ENCODE measurements at places on chromosomes 3 and 15.

GRCh38 chr3:129061023-129061887, 676 bp downstream of the GP9 start:
- no peak for DNase-seq

- DNase-seq = no peak
These were observed 152.5 kb upstream of the ATP10A start for GRCh38 chr15:26015516-26016075.

- no peak for DNase-seq
These were observed 14.5 kb downstream of the GP5 start for GRCh38 chr3:194384569-194385001.

GRCh38 chr15:98635848-98636247, 12.5 kb upstream of the IGF1R start:
- DNase-seq = no peak

GRCh38 chr3:173009410-173009809, 131.6 kb downstream of the SPATA16 start:
- no peak for DNase-seq

DNA sequence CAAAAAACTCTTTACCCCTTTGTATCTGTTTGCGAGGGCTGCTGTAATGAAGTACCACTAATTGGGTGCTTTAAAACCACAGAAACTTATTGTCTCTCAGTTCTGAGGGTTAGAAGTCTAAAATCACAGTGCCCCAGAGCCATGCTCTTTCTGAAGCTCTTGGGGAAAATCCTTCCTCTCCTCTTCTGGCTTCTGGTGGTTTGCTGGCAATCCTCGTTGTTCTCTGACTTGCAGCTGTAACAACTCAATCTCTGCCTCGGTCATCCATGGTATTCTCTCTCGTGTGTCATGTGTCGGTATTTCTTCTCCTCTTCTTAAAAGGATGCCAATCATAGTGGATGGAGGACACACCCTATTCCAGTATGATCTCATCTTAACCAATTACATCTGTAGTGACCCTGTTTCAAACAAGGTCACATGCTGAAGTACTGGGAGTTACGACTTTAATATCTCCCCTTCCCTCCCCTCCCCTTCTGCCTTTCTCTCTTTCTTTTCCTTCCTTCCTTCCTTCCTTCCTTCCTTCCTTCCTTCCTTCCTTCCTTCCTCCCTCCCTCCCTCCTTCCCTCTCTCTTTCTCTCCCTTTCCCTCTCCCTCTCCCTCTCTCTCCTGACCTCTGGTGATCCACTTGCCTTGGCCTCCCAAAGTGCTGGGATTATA, 6.5 kb upstream of the ARL8B start:
- DNase-seq = no peak

DNA sequence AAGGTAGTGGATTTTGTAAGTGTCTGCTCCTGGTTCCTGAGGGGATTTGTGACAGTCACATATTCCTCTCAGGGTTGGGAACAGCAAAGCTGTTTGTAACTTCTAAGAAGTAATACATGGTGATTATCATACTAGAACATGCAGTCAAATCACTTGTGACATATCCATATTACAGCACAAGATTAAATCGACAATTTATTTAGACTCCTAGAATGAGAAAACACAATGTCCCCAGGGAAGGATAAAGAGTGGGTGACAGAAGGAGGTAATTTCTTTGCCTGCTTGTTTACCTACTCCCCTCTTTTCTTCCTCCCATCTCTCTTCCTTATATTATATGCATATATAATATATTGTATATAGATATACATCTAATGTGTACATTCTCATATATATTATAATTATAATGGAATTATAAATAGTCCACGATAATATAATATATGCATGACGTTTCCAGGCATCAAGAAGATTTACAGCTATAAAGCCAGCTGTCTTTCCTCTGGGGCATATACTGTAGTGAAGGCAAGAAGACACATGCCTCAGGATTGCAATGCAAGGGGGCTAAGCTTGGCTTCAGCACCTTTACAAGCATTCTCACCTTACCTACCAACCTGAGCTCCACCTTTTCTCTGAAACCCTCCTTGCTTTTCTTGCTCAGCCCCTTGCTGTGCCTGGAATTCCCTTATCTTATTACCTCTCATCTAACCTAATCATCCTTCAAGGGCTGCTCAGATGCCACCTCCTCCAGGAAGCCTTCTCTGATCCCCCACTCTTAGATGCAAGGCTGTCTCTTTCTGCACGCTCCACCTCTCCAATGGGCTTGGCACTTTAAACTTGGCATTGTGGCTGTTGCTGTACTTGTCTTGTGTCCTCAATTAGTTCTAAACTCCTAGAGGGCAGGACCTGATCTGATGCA, 73.1 kb upstream of the PIAS1 start:
- no peak for DNase-seq

GRCh38 chr3:15326037-15326436, 6.3 kb downstream of the SH3BP5 start:
- DNase-seq = no peak

DNA sequence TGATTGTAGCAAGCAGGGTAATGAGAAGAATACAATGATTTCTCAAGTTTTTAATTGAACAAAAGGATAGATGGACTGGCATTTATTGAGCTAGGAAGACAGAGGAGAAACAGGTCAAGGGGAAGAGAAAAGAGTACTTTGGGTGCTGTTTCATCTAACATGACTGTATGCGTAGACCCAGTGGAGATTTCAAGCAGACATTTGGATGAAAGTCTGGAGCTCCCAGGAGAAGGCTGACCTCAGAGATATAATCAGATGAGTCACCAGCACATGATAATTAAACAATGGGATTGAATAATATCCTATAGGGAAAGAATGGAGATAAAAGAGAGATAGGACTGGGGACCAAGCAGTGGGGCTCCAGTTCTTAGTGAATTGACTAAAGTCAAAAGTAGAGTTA, 194.9 kb downstream of the ARRDC4 start:
- DNase-seq = no peak

DNA sequence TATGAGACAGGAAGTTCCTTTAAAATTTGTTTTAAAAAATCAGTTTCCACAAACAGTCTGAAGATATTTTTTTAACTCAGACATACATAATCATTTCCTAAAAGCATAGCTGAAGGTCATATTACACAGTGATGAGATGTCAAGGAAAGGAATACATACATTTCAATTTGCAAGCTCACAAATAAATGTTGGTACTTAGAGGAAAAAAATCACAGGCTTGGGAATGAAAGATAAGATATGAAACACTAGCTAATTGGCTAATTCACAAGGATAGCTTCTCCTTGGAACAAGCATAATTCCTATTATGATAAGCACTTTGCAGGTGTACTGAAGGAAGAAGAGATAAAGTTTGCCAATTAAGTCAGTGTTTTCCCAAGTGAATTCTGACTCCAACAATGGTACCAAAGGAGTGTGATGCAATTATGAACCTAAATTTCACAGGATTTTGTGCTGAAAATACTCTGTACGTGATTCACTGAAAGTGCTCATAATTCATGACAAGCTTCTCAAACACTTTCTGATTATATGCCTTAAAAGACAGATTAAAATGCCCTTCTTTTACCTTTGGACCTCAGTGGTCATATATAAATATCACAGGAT, 112.4 kb downstream of the FRMD5 start:
- DNase-seq = no peak

DNA sequence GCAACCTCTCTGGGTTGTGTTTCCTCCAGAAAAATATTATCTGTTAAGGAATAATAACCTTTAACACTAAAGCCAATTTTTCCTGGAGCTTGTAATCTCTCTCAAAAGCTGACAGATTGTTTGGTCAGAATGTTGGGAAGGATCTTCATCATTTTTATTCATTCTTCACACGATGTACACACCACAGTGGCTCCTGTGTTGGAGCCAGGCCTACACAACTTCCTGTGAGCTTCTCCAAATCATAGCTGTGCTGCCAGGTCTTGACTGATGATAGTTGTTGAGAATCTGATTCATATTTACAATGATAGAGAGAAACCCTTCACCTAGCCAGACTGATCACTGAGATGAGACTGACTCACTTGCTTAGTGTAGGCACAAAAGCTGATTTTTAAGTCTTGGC, 151.0 kb upstream of the ROBO2 start:
- no peak for DNase-seq

GRCh38 chr3:66442254-66443117, 58.3 kb downstream of the LRIG1 start:
- no peak for DNase-seq

GRCh38 chr3:124859025-124859424, 28.1 kb downstream of the ITGB5 start:
- DNase-seq = no peak

- DNase-seq = no peak
These were observed 43.6 kb downstream of the C3orf20 start for GRCh38 chr3:14718539-14718938.

DNA sequence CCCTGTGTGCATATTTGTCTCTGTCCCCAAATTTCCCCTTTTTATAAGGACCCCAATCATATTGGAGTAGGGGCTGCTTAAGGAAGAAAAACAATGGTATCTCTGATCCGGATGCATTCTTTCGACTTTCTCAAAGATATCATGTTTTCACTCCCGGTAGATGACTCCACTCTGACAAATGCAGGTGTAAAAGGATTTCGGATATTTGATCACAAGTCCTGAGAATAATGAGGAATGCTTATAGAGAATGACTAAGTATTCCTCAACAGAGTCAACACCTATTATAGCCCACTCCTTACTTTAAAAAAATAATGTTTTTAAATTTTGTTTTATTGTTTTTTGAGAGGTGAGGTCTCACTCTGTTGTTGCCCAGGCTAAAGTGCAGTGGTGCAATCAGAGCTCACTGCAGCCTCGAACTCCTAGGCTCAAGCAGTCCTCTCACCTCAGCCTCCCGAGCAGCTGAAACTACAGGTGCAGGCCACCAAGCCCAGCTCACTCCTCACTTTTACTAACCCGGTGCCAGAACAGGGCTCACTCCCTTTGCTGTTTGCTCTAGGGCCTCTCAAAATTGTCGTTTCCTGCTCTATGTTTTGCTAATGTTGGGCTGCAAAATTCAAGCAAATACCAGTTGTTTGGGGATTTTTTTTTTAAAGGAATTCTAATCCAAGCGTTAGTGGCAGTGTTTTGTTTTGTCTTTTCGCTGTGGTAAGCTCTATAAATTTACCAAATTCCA, 24.6 kb downstream of the COL8A1 start:
- no peak for DNase-seq

DNA sequence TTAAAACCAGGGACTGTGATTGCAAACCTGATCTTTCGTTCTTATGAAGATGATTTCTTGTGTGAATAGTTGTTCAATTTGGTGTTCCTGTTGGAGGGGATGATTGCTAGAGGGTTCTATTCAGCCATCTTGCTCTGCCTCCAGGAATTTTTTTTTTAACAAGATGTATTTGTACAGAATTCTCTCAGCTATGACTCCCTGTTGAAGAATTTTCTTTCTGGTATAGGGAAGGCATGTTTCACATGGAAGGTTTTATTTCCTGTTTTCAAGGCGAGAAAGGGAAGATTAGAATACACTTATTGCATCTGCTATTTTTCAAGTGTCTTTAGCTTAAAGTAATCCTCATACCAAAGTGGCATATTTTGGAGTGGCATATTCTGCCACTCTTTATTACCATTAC, 5.6 kb upstream of the LRRC34 start:
- no peak for DNase-seq

DNA sequence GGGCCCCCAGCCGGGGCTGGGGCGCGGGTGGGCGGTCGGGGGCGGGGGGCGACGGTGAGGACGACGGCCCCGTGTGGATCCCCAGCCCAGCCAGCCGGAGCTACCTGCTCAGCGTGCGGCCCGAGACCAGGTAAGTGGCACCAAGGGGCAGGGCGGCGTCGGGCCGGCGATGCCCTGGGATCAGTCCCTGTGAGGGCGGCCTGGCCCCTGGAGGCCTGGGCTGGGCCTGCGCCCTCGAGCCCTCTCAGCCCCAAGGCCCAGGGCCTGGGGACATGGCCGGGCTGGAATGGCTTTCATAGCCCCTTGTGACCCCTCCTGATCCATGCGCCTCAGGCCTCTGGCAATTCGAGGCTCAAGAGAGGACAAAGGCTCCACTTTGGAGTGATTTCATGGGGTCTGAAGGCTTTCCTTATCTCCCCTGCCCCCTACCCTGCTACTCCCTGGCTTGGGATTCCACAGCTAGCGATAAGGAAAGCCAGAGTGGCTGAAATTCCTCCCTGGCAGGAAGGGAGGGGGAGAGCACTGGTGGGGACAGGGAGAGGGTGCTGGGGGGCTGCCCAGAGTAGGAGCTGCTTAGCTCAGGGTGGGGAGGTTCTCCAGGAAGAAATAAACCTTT, 418 bp downstream of the ALPK3 start:
- DNase-seq = no peak

DNA sequence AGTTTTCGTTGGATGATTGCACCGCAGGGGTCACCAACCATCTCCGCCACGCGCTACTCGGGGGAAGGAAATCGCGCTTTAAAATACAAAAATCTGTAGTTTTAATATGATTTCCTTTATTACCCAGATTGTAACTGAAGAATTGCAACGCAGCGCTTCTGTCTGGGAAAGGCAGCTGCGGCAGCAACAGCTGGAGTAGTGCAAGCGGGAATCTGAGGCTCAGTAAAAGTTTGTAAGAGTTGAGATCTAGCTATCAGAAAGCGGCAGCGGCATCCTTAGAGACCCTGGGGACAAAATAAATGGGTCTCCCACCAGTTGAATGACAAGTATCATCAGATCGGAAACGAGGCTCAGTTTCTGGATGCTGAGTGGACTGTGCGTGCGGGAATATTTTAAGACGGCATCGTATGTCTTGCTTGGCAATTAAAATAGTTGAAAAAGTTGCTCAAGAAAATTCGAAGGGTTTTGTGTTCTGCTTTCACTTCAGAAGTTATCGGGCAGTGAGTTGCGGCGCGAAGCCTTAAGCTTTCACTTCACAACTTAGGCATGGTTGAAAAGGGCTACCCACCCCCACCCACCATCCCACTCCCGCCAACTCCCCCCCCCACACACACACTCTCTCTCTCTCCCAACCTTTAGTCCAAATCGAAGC, 2.7 kb downstream of the MECOM start:
- DNase-seq = no peak

- no peak for DNase-seq
These were observed 126.8 kb upstream of the GOLGA6L4 start for GRCh38 chr15:84108728-84109127.

- no peak for DNase-seq
These were observed 199.1 kb downstream of the CDIN1 start for GRCh38 chr15:36778531-36778930.

- no peak for DNase-seq
These were observed 565.9 kb upstream of the CCDC54 start for GRCh38 chr3:106811376-106811775.

GRCh38 chr15:95202569-95203349, 971.4 kb downstream of the MCTP2 start:
- no peak for DNase-seq

- DNase-seq = no peak
These were observed 16.5 kb downstream of the ST6GAL1 start for GRCh38 chr3:186946756-186947375.

GRCh38 chr3:13612829-13613228, 63.9 kb downstream of the FBLN2 start:
- no peak for DNase-seq

- DNase-seq = no peak
These were observed 31.7 kb upstream of the NR2C2 start for GRCh38 chr3:14915636-14916222.

DNA sequence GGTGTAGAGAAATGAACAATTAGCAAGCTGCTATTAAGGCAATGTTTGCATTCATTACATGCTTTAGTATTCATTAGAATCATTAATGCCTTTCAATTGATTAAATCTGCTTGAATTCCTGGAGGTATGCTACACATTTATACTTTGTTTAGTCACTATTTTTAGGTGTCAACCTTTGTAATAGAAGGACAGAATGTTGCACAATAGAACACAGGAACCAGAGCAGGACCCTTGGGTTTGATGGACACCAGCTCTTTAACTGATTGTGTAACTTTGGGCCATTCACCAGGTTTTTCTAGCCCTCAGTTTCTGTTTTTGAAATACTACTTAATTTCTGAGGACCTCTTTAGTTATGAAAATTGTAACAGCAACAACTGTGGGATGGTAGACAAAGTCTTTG, 317.6 kb upstream of the UMPS start:
- no peak for DNase-seq

Data from cortex of kidney (tissue), 1 donor.